ENCODE measurements at places on chromosomes 1 and 21.
A peak's percentile ranks its signal among the peaks of the same experiment; 100 is the strongest.

- DNase-seq, result no peak
These were observed 41.3 kb upstream of the CFHR3 start for GRCh38 chr1:196733091-196733970.

- no peak for DNase-seq
These were observed 456.4 kb upstream of the DEPDC1 start for GRCh38 chr1:68953311-68953710.

GRCh38 chr1:59438058-59438560, 141.2 kb downstream of the FGGY start:
- DNase-seq, result no peak

GRCh38 chr1:3789421-3790300, 6.6 kb downstream of the LRRC47 start:
- no peak for DNase-seq

- peak; percentile 5 for DNase-seq
These were observed 59.7 kb downstream of the SLX9 start for GRCh38 chr21:44999428-44999971.

DNA sequence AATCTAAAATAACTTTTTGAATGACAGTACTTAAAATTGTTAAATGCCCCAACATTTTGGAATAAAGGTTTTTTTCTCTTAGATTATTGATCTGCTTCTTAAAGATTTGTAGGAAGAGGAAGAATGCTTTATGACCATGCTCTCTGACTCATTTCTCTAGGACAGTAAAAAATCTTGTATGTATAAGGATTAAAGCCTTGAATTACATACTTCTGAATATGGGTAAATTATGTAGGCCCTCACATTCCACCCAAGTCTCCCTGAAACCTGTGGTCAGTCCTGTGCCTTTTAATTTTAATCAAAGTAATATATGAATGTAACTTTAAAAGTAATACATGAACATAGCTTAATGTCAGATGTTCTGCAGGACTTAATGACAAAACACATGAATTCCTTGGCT, 50.5 kb downstream of the ABCD3 start:
- no peak for DNase-seq

DNA sequence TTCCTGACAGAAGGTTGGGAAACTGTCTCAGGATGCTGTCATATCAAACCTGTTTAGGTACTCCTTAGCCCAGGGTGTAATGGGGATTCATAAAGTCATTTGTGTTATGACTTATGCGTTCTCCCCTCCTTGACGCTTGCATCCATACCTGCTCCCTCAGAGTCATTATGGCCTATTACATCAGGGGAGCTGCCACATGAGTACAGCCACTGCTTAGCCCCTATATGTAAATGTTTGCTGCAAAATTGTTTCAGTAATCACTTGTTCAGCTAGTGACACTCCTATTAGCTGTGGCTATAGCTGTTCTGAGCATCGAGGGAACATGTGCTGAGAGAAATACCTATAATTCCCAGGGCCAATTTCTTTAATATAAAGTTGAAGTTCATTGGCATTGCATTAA, 10.5 kb downstream of the NTNG1 start:
- DNase-seq, result no peak

DNA sequence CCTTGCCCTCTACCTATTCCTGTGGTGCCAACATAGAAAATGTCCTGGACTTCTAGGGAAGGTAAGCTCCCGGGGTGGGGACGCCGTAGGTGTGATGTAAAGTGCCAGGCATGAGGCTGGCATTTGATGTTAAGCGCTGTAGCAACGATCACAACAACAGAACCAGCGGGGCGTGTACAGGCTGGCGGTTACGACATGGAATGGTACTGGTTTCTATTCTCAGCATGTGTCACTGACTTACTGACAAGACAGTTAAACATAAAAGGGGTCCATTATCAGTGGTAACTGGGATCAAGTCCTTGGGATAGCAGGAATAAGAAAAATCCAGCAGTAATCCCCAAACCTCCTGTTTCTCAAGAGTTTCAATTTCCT, 58.9 kb downstream of the TGFBR3 start:
- peak; percentile 49 for DNase-seq

GRCh38 chr1:22457345-22457744, 5.7 kb downstream of the ZBTB40 start:
- no peak for DNase-seq

GRCh38 chr1:222109836-222110235, 367.9 kb upstream of the DUSP10 start:
- DNase-seq, result no peak

DNA sequence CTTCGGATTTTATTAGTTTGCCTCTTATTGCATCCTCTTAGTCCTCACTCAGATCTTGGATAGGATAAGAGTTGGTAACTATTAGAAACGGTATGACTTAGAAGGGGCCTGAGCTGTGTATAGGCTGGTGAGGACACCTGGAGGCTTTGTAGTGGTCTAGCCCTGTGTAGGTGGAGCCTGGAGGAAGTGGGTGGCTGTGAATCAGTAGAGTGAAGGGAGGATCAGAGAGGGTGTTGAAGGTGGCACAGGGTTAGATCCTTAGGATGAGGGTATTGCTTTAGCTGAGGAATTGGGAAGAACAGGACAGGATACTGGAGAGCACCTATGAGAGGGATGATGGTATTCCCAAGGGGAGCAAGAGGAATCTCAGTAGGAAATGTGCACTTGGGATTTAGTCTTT, 5.7 kb downstream of the VANGL1 start:
- DNase-seq, result no peak

DNA sequence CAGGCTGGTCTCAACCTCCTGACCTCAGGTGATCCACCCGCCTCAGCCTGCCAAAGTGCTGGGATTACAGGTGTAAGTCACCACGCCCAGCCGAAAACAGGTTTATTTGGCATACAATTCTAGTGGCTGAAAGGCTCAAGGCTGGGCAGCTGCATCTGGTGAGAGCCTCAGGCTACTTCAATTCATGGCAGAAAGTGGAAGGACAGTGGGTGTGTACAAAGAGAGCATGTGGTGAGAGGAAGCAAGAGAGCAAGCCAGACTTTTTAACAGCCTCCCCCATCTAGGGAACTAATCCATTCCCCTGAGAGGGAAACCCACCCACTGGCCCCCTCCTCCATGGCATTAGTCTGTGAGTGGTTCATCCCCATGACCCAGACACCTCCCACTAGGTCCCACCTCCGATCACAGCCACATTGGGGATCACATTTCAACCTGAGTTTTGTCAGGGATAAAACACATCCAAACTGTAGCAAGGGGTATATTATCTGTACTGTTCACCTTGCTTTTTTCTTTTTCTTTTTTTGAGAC, 9.5 kb downstream of the BMP8A start:
- DNase-seq, result no peak

DNA sequence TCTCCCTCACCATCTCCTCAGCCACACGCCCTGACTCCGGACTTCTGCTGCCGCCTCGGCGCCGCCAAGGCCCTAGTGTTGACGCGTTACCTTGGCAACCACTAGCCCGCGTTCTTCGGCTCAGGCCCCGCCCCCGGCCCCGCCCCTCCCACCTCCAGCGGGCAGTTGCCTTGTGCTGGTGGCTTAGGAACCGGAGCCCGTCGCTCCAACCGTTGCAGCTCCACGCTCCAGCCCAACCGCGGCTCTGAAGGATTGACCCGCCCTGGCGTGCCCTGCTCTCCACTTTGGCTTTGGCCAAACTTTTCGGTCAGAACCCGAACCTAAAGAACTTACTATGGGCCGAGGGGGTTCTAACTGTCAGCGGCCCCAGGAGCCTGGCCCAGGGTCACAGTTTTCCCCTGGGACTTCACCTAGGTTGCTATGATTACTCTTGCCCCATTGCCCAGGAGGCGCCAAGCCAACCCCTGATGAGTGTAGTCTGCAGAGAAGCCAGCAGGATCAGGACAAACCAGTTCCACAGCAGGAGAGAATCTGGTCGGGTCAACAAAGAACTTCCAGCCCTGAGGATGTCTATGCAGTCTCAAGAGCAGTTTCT, at the start of gene CFAP45:
Gene CFAP45, minus strand, starts transcription at position 80 of the 595 bp plus-strand sequence. Its CDS starts 67 bp downstream, at position 13.
- peak; percentile 83 for DNase-seq

GRCh38 chr1:66043186-66043585, 250.5 kb downstream of the PDE4B start:
- DNase-seq, result no peak

- no peak for DNase-seq
These were observed 112.1 kb downstream of the HIVEP3 start for GRCh38 chr1:41806472-41807155.
